ENCODE measurements at places on chromosomes 7 and 10. TPM values are rescaled to one million over a fixed set of nuclear protein-coding genes. Genes with fewer than 3 reads are reported as not detected.
A peak's percentile ranks its signal among the peaks of the same experiment; 100 is the strongest.

- no peak for DNase-seq
Observed at GRCh38 chr7:55970561-55970960, 6.2 kb downstream of the NIPSNAP2 start.

Gene HGF
- not detected for total RNA-seq

Gene EPHB6
- total RNA-seq = 45.9 TPM

Gene SRRM3
- total RNA-seq = not detected

Gene TUBB8
- not detected for total RNA-seq

DNA sequence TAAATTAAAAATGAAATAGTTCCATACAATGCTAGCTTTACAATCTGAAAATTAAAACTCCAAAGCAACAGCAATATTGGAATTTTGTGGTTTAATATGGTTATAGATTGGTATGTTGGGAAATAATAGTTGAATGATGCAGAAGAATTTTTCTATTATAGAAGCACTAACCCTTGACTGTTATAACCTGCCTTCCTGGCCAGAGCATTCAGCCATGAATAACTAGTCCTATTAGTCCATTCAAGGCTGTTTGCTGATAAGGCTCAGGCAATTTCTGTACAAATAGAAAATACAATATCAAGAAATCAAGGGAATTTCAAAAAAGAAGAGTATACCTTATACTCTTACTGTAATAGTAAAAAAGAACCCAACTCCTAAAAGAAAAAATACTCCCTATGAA is 101.6 kb upstream of the SP4 start:
- no peak for DNase-seq

GRCh38 chr7:81140252-81140651 is 221.4 kb upstream of the SEMA3C start:
- no peak for DNase-seq

Gene GRK5
- 7.1 TPM for total RNA-seq

Gene SAP25
- 1.5 TPM for total RNA-seq

- no peak for DNase-seq
Observed at GRCh38 chr7:148831782-148832181, 52.3 kb downstream of the EZH2 start.

Gene CALCR
- total RNA-seq = not detected

DNA sequence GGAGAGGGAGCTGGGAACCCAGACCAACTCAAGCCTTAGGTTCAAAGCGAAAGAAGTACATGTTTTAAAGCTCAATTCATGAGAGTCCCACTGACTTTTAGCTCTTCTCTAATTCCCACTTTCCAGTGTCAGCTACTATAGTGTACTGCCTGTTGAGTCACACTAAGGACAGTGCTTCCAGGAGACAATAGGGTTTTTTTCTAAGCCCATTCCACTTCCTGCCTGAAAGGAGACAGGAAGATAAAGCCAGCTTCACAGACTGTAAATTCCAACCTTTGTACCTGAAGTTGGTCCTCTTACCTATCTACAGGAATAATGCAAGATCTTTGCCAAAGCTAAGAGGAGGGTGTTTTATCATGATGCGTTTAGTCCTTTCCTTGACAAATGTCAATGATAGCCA is 4.4 kb downstream of the MSRB2 start:
- peak; percentile 82 for DNase-seq

DNA sequence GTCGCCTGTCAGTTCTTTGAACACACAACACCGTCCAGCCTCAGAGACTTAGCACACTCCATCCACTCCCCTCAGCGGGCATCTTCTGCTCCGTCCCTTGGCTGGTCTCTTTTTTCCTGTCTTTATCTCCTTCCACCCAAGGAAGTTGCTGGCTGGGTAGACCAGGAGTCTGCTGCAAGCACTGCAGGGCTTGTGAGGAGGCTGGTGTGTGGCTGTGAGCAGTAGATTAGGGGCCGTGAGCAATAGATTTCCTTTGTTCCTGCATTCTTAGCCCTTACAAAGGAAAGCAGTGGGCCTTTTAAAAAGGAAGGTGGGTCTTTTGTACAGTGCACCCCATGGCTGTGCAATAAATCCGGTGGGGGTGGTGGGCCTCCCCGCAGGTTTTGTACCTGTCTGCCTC is 100.3 kb upstream of the BTBD16 start:
- DNase-seq = no peak

Gene HECTD2
- total RNA-seq = 3.7 TPM

Gene IGF2BP3
- total RNA-seq = 44.0 TPM

Gene HOXA11
- 74.3 TPM for total RNA-seq

DNA sequence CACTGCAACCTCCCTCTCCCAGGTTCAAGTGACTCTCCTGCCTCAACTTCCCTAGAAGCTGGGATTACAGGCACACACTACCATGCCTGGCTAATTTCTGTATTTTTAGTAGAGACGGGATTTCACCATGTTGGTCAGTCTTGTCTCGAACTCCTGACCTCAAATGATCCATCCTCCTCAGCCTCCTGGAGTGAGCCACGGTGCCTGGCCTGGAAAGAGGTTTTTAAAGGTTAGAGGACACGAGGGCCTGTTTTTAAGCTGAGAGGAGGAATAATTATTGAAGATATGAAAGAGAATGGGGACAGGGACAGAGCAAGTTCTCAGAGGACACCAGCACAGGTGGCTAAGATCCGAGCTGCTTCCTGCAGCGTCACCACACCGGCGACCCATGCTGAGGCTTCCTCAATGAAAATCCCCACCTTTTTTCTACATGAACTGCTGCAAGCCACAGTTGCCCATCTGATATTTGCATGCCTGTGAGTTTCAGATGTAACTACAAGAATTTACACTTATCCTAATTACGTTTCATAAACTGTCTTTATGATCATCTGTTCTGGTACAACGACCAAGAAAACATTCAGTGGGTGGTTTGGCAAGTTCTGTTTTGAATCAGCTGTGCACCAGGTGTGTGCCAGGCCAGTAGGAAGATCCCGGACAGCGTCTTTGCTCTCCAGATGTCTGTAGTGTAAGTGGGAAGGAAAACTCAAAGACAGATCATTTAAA is 76.0 kb downstream of the HIP1 start:
- DNase-seq = no peak

DNA sequence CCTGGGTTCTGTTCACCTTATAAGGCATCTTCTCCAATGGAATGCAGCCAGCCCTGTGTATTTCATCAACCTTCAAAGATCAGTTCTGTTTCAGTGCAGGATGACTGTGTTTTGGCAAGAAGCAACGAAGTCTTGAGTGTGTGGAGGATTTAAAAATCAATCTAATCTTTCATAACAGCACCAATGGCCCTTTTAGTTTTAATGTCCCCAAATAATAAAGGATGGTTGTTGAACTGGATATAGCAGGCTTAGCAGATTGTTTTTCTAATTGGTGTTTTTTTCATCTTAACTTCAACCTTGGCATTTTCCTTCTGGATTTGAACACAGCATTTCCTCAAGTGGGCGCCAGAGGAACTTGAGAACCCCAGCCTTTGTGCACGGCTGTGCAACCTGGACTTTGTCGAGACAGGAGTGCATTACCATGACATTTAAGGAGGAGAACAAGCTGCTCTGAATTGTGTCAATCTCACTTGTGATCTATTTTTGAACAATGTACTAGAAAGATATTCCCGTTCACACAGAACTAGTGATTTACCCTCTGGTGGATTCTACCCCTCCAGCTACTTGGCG is 313.3 kb upstream of the AKR1E2 start:
- DNase-seq = peak; percentile 70

DNA sequence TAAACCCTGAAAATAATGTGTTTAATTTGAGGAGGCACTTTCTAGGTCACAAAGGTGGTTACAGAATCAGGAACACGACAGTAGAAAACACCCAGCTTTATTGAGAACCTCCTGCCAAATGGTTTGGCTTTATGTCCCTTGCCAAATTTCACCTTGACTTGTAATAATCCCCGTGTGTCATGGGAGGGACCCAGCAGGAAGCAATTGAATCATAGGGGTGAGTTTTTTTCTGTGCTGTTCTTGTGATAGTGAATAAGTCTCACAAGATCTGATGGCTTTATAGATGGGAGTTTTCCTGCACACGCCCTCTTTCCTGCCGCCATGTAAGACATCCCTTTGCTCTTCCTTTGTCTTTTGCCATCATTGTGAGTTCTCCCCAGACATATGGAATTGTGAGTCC is 193.8 kb upstream of the KLF6 start:
- no peak for DNase-seq

GRCh38 chr7:83338277-83338950 is 175.7 kb upstream of the PCLO start:
- no peak for DNase-seq

GRCh38 chr10:15550950-15551349 is 168.8 kb downstream of the ITGA8 start:
- DNase-seq = no peak

DNA sequence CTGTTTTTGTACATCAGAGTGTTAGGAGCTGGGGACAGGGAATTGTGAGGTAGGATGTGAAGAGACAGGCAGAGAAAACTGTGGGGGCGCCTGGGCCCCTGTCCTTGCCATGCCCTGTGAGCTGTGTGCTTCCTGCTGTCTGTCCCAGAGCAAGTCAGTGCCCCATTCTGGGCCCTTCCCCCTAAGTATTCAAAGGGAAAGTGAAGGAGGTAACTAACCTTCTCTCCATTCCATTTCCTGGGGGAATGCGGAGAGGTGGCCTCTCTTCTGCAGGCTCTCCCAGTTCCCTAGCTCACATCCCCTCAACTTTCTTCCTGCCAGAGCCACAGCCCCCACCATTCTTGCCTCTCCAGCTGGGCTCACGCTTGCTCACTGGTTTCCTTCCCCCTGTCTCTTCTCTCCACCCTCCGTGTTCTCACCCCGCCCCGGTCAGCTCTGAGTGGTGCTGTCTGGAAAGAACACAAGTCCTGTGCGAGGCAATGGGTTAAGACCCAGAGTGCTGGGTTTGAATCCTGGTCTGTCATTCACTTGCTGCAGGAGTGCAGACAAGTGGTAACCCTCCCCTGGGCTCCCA is 9.7 kb upstream of the VSIR start:
- no peak for DNase-seq

DNA sequence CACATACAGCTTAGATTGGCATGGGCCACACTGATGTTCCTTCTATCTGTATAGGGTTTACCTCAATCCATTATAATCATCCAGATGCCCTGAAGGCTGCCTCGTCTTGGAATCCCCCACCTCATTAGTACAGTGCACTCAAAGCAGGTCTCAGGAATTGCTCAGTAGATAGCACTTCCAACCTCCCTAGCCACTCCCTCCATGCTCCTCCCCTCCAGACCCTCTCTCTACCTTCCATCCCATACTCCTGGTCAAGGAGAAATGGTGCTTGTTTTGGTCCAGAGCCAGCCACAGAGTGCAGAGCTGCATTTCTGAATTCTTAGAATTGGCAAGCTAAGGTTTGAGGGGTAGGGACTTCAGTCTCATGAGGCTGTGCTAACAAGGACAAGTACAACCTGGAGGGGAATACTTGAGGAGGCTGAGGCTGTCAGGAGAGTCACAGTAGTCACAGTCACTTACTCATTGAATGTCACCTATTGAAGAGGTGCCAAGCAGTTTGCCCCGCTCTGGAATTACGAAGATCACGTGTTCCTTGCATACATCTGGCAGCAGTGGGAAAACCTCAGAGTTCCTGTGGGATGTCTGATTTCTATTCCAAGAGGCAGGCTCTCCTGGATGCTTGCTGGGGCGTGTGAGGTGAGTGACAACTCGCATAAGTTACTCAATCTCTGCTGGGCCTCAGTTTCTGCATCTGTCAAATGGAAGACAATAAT is 60.7 kb upstream of the ZNF746 start:
- no peak for DNase-seq

DNA sequence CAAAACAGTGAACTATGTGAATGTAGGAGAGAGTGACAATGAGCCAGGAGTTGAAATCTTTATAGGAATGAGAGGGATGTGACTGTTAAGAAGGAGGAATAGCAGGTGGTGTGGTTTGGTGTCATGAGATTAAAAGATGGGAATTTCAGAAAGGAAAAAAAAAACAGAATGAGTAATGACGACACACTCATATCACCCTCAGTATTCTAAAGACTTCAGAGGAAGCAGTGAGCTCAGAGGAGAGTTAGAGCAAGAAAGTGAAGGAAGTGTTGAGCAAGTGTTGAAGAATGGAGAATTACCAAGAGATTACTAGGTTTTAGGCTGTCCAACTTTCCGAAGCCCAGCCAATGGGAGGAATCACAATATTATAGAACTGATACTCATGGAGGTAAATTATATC is 220.5 kb upstream of the HGF start:
- DNase-seq = no peak

- no peak for DNase-seq
Observed at GRCh38 chr10:91536733-91537132, 96.1 kb downstream of the PPP1R3C start.
